Activated effector memory CD4-positive, alpha-beta T cell treated with anti-CD3 and anti-CD28 coated beads, Interleukin-2, amount 50 U/mL, for 16 hours (primary cell): ENCODE measurements at places on chromosomes 16 and 17.

DNA sequence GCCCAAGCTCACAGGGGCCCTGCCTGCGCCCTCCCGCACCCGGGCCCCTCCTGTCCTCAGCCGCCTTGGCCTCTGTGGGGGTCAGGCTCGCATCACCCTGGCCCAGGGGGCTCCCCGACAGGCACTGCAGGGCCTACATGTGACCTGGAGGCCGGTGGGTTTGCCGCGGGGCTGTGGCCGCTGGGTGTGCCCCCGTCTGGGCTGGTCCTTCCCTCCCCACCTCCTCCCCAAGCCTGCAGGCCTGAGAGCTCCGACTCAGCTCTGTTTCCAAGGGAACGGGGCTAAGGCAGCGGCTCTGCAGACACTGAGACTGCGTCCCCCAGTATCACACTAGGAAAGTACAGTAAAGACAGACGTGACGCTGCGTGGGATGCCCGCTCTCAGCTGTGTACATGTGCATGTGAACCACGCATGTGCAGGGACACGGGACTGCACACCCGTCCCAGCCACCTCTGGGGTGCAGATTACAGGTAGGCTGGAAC is 16.5 kb upstream of the WDR45B start:
- DNase-seq, result no peak

DNA sequence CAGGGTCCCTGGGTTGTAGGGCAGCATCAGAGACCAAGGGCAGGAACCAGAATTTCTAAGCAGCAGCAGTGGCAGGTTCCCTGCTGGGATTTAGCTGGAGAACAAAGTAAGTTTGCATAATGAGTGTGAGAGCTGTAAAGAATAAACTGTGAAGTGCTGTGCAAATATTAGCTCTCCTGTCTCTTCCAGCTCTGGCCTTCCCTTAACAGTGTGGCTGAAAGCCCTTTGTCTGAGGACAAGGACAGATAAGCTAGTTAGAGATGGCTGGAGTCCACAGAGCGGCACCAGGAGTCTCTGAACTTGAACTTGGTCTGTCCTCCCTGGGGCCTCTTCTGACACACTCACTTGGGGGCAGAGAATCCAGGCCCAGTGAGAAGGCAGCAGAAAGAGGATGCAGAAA is 98.2 kb upstream of the WSCD1 start:
- DNase-seq, result no peak

- DNase-seq, result no peak
These were observed 62.3 kb downstream of the TNFRSF13B start for GRCh38 chr17:16909472-16910246.

DNA sequence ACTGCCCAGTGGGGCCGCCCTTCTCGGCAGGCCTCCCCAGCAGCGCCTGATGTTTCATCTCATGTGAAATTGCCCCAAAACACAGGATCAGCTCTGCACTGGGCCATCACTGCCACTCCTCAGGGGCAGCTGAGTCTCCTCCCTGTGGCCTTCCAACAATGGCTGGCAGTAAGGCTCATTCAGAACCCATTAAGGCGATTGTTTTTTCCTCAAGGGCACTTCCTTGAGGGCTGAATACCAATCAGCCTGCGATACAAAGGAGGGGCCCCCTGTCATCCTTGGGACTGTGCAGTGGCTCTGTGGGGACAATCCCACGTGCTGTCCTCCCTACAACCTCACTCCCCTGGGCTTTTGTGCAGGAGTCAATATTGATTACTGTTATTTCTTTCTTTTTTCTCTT is 47.5 kb downstream of the XYLT1 start:
- no peak for DNase-seq

DNA sequence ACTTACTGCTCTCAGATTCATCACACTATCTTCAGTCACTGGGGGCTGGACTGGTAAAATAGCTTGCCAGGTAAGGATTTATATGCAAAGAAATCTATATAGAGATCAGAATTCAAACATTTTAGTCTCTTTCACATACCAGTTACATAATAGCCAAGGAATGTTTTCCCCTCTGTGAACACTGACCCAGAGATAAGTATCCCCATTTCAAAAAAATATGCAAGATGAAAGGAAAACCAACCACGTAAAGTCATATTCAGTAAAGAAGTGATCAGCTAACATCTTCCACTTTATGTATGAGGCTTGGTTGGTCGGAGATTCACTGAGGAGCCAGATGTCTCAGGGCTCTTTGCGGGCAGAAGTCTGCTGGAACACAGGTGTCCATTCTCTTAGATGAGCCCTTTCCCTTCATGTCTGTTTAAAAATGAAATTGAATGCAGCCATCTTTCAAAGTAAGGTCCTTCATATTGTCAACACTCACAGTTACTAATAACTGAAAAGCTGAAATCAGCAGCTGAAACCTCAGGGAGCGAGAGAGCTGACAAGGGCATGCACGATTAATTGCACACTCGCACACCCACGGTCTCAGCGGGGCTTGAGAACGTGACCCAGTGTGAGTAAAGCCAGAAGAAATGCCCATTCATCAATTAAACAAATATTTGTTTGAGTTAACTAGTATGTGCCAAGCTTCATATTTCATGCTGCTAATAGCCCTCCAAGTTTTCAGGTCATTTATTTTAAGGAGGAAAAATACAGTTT is 161.2 kb downstream of the MRTFB start:
- DNase-seq, result no peak

DNA sequence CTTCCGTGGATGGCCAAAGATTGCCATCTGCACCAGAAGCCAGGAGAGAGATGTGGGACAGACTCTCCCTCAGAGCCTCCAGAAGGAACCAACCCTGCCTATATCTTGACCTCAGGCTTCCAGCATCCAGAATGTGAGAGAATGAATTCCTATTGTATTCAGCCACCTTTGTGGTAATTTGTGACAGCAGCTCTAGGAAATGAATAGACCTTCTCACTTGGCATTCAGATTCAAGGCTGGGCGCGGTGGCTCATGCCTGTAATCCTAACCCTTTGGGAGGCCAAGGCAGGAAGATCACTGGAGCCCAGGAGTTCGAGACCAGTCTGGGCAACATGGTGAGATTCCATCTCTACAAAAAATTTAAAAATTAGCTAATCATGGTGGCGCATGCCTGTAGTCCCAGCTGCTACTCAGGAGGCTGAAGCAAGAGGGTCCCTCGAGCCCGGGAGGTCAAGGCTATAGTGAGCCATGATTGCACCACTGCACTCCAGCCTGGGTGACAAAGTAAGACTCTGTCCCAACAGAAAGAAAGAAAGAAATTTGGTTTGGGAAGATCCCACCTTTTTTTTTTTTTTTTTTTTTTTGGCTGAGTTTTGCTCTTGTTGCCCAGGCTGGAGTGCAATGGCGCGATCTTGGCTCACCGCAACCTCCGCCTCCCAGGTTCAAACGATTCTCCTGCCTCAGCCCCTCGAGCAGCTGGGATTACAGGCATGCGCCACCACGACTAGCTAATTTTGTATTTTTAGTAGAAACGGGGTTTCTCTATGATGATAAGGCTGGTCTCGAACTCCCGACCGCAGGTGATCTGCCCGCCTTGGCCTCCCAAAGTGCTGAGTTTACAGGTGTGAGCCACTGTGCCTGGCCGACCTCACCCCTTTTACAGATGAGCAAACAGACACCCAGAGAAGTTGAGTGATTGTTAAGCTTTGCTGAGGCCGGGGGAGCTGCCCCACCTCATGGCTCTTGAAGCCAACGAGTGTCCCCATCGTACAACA is 4.3 kb upstream of the CPSF4L start:
- no peak for DNase-seq

DNA sequence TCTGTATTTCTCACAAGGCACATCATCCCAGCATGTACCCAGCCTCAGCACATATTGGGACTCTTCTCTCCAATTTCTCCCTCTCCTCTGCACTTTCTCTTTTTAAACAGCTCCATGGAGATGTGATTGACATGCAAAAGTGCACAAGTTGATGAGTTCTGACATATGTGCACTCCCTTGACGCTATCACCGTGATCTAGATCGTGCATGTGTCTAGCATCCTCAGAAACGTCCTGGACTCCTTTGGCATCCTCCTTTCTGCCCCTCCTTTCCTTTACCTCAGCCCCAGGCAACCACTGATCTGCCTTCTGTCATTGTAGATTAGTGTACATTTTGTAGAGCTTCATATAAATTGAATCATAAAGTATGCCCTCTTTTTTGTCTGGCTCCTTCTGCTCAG is 108.0 kb upstream of the HSBP1 start:
- DNase-seq, result no peak

- DNase-seq, result peak; percentile 81
These were observed 10.2 kb upstream of the NFATC3 start for GRCh38 chr16:68074850-68075555.

GRCh38 chr17:1714427-1714979 is 4.3 kb upstream of the TLCD2 start:
- DNase-seq, result peak; percentile 76

DNA sequence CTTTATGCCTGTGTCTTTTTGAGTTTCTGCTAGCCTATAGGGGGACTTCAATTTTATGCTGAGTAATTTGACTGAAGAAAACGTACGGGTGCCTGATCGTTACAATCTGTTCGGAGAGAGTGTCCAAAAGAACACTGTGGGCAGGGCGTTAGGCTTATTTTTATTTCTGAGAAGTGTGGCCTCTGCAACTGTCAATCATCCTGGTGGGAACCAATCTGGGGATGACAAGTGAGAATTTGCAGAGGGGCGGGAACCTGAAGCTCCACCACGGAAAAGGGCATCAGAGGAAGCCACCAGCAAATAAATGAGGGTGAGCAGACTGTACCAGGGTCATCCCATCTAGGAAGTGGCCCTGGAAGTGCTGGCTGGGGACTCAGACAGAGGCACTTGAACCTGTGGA is 12.0 kb upstream of the CDYL2 start:
- no peak for DNase-seq

- DNase-seq, result no peak
These were observed 3.6 kb downstream of the WNT9B start for GRCh38 chr17:46854948-46855347.

DNA sequence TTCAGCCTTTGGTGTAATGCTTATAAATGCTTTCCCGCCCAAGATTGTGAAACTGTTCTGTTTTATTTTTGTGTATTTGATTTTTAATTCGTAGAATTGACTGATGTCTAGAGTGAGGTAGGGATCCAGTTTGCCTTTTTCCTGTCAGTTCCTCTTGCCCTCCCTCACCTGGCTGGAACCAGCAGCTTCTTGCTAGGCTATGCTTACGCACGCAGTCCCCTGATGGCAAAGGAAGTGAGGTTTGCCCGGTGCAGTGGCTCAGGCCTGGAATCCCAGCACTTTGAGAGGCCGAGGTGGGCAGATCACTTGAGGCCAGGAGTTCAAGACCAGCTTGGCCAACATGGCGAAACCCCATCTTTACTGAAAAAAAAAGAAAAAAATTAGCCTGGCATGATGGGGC is 51.9 kb downstream of the RAB11FIP4 start:
- DNase-seq, result peak; percentile 49

GRCh38 chr17:9104370-9105041 is 83.2 kb downstream of the NTN1 start:
- DNase-seq, result peak; percentile 53

GRCh38 chr16:73483934-73484711 is 436.2 kb upstream of the ZFHX3 start:
- DNase-seq, result no peak
